ENCODE measurements at places on chromosomes 4 and X. TPM values are rescaled to one million over a fixed set of nuclear protein-coding genes. Genes with fewer than 3 reads are reported as not detected.

GRCh38 chrX:40637687-40638086 is 9.7 kb downstream of the CXorf38 start:
- no peak for DNase-seq

DNA sequence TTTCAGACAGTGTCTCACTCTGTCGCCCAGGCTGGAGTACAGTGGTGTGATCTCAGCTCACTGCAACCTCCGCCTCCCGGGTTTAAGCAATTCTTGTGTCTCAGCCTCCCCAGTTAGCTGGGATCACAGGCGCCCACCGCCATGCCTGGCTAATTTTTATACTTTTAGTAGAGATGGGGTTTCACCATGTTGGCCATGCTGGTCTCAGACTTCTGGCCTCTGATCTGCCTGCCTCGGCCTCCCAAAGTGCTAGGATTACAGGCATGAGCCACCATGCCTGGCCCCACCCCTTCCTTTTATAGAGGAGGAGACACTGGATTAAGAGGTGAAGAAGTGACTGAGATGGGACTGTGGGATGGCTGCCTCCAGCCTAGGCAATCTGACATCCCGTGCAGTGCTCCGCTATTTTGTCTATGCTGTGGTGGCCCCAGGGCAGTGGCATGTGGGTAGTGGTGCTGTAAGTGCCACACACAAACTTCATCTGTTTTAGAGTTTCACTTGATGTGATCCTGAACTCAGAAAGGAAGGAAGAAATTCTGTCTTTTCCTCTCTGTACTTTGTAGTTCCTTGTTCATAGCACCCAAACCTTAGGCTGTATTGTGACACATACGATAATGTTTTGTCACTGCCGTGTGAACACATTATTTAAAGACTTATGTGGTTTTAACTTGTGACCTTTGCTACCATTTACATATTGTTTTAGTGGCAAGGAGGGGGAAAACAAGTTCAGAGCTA is 48.9 kb downstream of the FNIP2 start:
- DNase-seq: no peak

GRCh38 chr4:101262683-101263082 is 84.6 kb downstream of the PPP3CA start:
- no peak for DNase-seq

The MAGEA4 gene
- total RNA-seq: not detected

The CSN1S1 gene
- total RNA-seq: not detected

The BEND2 gene
- not detected for total RNA-seq

The CT83 gene
- not detected for total RNA-seq

The SPANXN4 gene
- not detected for total RNA-seq

Data from glomerular endothelial cell (primary cell).